ENCODE measurements at places on chromosomes 12 and 14.
A peak's percentile ranks its signal among the peaks of the same experiment; 100 is the strongest.

DNA sequence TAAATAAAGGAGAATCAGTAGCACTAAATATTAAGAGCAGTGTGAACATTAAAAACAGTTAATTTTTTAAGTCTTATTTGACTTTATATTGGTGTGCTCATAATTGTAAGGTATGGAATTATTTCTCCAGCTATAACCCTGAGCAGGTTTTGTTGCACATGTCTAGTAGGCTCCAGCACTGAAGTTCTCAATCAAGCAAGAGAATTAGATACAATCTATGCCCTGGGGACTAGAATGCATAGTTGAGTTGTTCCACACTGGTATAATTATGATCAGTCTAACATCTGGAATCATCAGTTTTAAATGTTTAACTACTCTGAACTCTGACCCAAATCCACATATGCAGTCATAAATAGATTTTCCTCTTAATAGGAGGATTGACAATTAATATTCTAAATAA lies 257.8 kb upstream of the ARHGAP5 start:
- DNase-seq, result no peak

DNA sequence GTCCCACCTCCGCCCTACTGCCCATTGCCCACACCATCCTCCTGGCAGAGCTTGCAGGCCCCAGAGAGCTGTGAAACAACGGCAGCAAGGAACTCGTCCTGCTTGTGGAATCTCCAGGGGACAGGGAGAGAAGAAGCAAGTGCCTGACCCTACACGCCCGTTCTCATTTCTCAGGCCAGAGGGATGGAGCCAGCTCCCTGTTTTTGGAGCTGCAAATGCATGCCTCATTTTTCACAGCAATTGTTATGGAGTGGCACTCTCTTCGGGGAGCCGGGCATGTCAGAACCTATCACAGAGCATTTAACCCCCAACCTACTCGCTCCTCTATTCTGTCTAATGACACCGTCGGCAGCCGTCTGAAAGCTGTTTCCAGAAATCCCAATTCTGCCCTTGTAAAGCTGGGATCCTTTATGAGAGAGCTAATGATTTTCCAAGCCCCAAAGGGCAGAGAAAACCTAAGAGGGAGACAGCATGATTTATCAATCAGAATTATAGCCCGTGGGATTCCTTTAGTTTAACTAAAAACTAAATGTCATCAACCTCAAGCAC lies 222.3 kb upstream of the NOS1 start:
- DNase-seq, result no peak

DNA sequence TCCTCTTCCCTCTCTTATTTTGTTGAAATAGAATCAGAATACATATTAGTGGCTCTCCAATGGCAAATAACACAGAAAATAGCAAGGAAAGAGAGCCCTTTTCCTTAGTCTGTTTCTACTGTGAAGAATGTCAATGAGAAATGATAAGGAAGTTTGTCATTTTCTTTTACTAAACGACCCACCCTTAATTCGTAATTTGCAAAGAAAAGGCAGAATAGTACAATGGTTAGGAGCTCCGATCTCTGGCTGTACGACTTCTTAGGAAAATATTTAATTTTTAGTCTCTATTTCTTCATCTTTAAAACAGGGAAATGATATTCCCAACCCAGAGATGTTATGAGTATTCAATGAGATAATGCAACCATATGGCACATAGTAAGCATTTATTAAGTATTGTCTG lies 6.0 kb downstream of the PAX9 start:
- no peak for DNase-seq

GRCh38 chr14:75854111-75854799 lies 127.5 kb downstream of the TGFB3 start:
- DNase-seq, result no peak

DNA sequence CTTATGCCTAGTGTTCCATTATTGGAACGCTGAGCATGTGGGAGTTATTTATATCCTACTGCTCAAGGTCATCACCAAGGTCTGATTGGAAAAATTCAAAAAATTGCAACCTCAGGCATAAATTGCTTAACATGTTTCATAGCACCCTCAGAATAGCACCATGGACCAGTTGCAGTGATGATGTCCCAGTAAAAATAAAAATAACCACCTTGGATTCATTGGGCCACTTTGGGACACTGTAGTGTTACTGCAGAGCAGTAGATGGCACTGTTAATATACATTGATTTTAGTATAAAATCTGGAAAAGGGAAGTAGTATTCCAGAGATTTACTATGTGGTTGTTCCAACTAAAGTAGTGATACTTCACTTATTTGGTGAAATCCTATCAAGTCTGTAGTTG lies 31.0 kb upstream of the PTCSC3 start:
- DNase-seq, result no peak

DNA sequence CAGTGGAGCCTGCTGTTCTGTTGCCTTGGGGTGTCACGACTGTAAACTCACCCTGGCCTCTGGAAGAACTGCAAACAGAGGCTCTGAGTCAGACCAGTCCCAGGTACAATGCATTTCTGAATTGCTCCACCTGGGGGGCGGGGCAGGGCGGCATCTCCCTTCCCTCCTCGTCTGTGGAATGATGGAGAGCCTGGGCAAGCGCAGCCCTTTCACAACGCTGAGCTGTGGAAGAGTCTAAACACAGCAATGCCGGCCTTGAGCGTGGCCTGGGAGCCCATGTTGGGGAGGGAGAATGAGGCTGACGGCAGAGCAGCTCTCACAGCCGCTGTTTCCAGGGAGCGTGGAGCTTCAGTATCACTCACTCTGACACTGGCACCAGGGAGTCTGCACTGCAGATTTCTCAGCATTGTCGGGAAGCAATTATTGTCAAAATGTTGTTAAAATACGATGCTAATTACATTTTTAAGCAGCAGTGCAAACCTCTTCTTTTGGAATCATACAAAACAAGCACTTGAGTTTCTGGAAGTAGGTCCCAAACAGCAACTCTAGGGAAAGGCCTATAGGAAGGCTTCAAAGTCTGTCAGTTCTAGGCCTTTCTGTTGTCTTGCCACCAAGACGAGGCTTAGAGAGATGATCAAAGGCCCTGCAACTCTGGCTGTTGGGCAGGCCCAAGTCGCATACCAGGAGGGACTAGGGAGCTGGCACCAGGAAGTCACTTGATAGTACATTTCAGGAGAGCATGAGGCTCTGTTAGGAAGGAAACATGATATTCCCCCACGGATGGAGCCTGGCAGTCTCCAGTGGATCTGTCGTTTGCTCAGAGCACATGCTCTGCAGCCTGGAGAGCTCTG lies 244.0 kb upstream of the FKBP4 start:
- DNase-seq, result no peak

DNA sequence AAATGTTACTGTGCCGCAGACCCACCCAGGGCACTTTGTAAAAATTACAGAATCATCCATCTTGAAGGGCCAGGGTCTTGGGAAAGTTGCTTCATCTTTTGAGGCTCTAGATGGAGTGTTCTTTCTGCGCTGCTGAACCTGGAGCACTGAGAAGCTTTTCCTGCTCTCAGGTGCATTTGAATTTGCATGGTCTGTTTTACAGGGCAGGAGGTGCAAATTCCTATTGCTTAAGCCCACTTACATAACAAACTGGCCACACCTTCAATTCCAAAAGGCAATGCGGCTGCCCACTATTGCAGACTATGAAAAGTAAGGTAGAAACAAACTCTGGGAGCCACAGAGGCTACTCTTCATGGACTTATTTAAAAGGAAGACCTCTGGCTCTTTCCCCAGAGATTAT lies 254.8 kb downstream of the CACNA1C start:
- peak; percentile 73 for DNase-seq

DNA sequence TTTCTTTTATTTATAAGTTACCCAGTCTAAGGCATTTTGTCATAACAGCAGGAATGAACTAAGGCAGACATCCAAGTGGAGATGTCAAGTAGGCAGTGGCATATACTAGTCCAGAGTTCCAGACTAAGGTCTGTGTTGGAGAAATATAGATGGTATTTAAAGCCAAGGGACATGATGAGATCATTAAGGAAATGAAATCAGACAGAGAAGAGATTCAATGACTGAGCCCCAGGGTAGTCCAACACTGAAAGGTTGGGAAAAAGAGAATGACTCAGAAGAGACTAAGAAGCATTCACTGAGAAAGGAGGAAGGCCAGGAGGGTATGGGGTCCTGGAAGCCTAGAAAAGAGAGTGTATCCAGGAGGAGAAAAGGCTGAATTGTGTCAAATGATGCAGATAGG lies 442.2 kb upstream of the CCDC196 start:
- no peak for DNase-seq

- no peak for DNase-seq
Observed at GRCh38 chr14:59160506-59160905, 28.0 kb upstream of the DAAM1 start.

- no peak for DNase-seq
Observed at GRCh38 chr12:13956060-13956590, 25.3 kb downstream of the GRIN2B start.

- DNase-seq, result no peak
Observed at GRCh38 chr12:1138691-1139090, 147.7 kb downstream of the ERC1 start.

- no peak for DNase-seq
Observed at GRCh38 chr14:64824471-64824870, 55.2 kb downstream of the SPTB start.

GRCh38 chr14:98897605-98898309 lies 374.2 kb downstream of the BCL11B start:
- DNase-seq, result no peak

DNA sequence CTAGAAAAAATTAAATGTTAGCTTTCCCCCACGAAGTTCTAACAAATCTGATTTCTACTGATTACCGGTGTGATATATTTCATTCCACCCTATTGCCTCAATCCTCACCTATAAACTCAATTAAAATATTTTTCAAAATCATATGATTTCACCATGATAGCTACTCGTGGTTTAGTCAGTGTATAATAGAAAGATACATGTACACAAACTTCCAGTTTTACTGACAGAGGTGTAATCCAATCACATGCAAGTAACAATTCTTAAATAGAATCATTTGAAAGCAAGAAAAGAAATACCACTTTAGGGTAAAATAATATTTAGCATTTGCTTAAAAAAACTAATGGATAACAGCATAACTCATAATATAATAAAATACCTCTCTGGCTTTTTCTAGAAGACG lies 55.0 kb upstream of the C12orf50 start:
- no peak for DNase-seq

DNA sequence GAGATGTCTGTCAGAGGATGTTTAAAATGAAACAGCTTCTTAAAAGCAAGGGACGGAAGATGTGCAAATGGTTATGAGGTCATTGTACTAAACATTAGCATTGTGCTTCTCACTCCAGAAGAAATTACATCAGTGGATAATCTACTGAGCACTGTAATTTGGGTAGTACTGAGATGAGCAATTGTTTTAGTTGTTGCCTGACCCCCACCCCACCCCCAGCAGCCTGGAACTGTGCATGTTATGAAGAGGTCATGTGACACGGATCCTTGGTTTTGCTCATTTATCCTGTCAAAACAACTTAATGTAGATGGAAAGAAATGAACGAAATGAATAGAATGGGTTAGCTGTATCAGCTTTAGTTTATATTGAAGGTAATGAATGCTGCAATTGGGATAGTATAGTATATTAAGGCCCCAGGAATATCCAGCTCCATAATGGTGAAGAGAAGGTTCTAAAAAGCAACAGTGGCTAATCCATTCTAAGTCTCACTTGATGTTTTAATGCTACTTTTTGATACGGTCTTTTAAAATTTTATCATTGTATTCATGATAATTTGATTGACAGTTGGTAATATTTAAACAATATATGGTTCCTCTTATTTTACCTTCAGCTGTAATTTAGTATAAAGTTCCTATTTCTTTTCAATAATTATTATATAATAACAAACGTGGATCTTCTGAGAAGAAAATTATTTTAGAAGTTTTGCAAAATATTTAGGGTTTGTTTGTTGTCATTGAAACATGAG lies 58.5 kb downstream of the WNK1 start:
- DNase-seq, result no peak

DNA sequence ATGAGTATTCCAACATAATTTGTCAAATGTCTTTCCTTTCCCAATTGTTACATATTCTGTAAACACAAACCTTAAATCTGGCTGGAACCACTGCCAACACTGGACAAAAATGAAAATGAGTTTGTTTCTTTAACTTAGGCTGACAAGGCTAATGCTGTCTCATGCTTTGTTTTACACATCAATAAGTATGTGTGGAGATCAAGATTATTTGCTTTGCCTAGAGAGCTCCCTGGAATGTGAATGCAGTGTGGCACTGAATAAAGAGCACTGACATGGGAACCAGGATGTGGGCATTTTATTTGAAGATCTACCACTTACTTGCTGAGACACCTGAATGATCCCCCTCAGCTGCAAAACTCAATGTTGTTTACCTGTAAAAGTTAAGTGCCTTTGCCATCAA lies 61.7 kb downstream of the RALGAPA1 start:
- DNase-seq, result no peak

DNA sequence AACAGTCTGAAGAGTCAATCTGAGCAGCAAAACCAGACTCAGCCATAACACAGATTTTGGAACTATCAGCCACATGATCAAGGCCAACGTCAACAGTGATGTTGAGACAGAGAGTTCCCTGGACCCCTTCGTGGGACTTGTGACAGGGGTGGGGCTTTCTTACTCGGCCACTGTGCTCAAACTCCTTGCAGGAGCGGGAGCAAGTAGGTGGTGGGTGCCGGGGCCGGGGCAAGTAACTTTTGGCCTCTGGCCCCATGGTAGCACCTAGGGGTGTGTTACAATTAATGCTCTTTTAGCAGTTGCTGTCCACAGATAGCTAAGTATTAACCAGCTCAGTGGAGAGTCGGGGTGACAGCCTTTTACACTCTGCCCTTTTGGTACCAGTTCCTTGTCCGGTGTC lies 384.4 kb downstream of the NUAK1 start:
- no peak for DNase-seq

DNA sequence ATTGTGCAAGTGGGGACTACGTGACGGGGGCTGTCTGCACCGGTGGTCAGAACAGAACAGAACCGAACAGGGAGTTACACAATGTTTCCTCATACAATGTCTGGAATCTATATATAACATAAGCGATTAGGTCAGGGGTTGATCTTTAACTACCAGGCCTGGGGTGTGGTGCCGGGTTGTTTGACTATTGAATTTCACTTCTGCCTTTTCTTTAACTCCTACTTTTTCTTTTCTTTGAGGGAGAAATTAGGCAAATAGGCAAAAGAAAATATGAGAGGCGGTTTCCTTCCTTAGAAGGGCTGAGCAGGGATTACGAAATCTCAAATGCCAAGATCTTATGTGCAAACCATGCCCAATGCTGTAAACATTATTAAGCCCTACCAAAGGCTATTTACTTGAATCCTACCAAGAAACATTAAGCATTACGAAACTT lies 140.3 kb downstream of the SLC38A6 start:
- DNase-seq, result no peak

GRCh38 chr12:79927772-79928474 lies 7.0 kb downstream of the PPP1R12A start:
- DNase-seq, result no peak

GRCh38 chr12:54060975-54061778 lies 7.5 kb downstream of the HOXC4 start:
- no peak for DNase-seq

DNA sequence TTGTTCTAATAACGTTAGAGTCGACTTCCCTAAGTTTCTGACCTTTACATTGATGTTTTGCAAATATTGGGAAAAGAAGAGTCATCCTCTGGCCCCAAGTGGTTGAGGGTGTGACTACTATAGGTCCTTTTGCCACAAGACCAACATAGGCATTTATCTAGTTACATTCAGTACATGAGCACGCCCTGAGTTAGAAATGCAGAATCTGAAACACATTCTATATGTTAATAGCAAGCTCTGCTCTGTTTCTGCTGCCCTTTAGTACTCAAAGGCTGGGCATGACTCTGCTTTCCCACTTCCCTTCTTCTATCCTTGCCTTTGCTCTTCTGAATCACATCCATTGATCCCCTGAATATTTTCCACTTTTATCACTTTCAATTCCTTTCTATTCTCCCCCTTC lies 115.1 kb upstream of the PTPRB start:
- no peak for DNase-seq
